Activated naive CD4-positive, alpha-beta T cell (primary cell): ENCODE measurements at places on chromosomes 3 and 15.

DNA sequence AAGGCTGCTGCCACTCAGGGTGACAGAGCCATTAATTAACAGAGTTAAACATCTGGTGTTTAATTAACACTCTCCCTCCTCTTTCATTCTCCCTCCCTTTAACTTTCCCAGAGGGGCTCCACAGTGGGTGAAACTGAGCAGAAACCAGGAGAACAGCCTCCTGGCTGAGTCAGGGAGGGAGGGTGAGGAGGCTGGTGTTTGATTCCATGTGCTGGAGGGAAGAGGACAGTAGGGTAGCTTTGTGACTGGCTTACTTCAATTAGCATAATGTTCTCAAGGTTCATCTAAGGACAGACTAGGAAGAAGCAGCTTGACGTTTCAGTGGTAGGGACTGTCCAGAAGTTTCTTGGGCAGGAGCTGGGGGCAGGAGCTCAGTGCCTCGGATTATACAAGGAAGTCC is 62.8 kb downstream of the SEMA5B start:
- DNase-seq, result no peak

DNA sequence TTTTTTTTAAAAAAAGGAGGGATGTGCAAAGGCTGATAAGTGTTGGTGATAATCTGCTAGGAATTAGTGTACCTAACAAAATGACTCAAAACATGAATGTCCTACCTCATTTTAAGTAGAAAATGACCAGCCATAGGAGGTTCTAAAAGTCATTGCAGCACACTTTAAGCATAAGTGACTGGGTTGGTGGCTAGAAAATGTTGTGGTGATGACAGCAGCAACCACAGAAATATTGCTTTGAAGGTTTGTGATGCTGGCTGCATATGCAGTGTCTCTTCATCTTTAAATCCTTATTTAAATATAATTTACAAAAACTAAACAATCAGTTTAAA is 55.2 kb downstream of the CMSS1 start:
- no peak for DNase-seq

- no peak for DNase-seq
Measured at GRCh38 chr15:68666812-68667450, 88.1 kb downstream of the CORO2B start.

GRCh38 chr3:89877230-89877629 is 769.8 kb downstream of the EPHA3 start:
- no peak for DNase-seq

GRCh38 chr3:16550305-16550675 is 36.8 kb upstream of the RFTN1 start:
- no peak for DNase-seq

- DNase-seq, result no peak
Measured at GRCh38 chr15:70439880-70440279, 323.5 kb downstream of the UACA start.

DNA sequence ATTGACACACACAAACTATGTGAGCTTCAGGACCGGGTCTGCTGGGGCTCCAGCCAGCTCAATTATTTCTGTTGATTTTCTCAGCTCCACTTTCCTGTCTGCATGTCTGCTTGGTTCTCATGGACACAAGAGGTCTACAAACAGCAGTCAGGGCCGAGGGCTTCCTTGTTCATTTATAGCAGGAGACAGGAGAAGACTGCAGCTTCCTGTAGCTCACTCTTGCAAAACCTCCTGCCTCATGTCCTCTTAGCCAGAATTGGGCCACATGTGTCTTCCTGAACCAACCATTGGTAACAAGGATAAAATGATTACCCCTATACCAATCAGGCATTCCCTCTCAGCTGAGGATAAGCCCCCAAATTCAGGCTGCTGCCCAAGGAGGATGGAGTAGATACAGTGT is 182.8 kb downstream of the TLE3 start:
- no peak for DNase-seq

DNA sequence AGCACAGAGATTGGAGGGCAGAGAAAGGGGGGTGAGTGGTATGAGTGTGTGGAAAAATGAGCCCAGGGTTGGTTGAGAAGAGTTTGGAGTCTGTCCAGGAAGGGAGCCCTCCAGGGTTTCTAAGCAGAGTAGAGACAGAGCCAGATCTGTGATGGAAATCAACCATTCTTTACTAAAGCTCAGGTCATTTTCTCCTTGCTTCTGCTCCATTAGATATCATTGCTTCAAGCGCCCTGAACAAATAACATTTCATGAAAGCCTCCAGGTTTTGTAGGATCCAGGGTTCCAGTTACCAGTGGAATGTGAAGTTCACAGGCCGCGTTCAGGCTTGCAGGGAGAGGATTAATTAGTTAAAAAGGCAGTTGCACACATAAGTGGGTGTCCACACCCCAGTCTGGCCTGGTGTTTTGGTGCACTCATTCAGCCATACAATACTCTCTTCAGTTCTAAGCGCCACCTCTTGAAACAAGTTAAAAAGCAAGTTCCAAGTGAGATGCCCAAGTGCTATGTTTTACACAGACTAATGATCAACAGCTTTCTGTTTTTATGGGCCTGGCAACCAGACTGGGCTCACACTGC is 16.4 kb upstream of the BOC start:
- no peak for DNase-seq

GRCh38 chr3:42266085-42266484 is at the start of gene CCK:
TSS of gene CCK (minus strand) at chr3:42266185. CDS start at chr3:42263630, 2,555 bp downstream.
- no peak for DNase-seq

DNA sequence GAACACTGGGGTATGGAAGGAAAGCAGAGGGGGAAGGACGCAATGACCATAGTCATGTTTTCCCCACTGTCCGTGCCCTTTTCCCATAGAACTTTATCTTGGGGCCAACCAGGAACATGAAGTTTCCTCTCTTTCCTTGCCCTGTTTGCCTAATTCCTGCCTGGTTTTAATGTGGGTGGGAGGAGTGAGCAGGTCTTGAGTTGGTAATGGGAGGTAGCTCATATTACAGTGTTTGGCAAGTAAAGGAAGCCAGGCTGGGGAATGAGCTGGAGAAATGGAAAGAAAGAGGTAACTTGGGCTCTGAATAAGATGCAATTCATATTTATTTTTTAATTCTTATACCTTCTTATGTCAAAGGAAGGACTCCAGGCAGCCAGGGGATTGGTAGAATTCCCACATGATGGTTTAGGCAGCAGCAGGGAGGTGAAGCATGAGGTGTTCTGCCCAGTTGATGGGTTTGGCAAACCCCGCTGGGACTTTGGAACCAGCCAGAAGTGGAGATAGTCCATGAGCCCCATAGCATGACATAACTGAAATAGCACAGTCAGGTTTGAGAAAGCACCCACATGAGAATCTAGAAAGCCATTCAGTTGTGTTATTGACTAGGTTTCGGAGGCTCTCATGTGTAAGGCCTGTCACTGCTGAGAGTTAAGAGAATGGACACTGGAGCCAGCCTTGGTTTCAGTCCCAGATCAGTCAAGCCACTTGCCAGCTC is 60.0 kb downstream of the CCK start:
- DNase-seq, result no peak

- no peak for DNase-seq
Measured at GRCh38 chr3:36957862-36958686, 13.2 kb upstream of the TRANK1 start.

- DNase-seq, result no peak
Measured at GRCh38 chr3:8780279-8780678, 10.9 kb upstream of the OXTR start.

GRCh38 chr15:31212326-31213080 is 111.0 kb upstream of the TRPM1 start:
- DNase-seq, result no peak

- DNase-seq, result no peak
Measured at GRCh38 chr3:63462732-63463131, 184.6 kb downstream of the SYNPR start.

GRCh38 chr15:82535566-82536408 is 4.5 kb downstream of the RPS17 start:
- no peak for DNase-seq

DNA sequence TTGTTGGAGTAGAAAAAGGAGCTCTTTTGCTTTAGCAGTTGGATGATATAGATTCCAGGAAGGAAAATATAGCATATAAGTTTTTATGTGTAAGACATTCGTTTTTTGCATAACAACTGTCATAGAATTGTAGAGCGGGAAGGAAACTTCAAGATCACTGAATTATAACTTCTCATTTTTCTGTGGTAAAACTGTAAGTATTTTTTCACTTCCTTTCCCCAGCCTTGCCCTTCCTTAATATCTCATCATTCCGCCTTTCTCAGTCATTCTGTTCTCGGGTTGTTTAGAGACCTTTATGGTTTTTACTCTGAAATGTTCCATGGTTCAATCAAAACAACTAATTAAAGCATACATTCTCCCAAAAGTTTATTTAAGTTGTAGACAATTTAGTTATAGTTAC is 1.1 kb downstream of the EAF2 start:
- DNase-seq, result no peak

DNA sequence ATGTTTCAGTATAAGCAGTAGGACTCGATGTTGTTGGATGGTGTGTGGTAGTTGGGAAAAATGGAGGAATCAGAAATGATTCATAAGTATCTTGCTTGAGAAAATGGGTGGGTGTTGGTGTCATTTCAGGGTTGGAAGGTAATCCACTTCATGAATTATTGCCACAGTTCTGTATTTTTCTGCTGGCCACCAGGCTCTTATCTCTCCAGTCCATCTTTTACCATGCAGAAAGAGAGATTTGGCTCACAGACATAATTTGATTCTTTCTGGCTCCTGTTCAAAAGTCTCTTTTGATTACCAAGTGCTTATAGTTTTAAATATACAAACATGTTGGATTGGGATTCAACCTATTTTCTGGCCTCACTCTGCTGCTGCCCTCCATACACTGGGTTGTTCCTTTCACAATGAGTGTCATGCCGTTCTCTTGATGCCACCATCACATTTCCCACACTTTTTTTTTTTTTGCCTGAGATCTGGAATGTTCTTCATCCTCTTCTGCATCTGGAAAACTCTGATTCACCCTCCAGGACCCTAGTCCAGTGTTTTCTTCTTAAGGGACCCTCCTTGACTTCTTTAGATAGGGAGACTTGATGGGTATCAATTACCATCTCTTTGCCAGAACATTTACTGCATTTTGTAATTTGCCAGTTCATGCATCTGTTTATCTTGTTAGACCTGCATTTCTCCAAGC is 69.4 kb upstream of the GAP43 start:
- DNase-seq, result no peak
